ENCODE measurements at places on chromosomes 3 and 15.
A peak's percentile ranks its signal among the peaks of the same experiment; 100 is the strongest.

- no peak for DNase-seq
Observed at GRCh38 chr3:55474213-55474632, 12.9 kb downstream of the WNT5A start.

- peak; percentile 72 for DNase-seq
Observed at GRCh38 chr3:160027541-160028195, 39.0 kb downstream of the IL12A start.

DNA sequence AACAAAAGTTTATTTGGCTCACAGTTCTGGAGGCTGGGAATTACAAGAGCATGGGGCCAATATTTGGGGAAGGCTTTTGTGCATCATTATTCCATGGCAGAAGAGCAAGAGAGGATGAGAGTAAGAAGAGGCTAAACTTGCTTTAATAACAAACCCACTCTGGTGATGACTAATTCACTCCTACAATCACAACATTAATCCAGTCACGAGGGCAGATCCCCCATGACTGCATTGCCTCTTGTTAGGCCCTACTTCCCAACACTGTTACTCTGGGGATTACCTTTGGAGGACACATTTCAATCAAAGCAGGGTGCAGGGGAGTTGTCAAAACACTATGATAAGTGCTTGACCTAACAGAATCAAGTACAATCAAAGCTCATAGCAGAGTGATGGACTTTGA lies 181.7 kb downstream of the BBX start:
- peak; percentile 42 for DNase-seq

DNA sequence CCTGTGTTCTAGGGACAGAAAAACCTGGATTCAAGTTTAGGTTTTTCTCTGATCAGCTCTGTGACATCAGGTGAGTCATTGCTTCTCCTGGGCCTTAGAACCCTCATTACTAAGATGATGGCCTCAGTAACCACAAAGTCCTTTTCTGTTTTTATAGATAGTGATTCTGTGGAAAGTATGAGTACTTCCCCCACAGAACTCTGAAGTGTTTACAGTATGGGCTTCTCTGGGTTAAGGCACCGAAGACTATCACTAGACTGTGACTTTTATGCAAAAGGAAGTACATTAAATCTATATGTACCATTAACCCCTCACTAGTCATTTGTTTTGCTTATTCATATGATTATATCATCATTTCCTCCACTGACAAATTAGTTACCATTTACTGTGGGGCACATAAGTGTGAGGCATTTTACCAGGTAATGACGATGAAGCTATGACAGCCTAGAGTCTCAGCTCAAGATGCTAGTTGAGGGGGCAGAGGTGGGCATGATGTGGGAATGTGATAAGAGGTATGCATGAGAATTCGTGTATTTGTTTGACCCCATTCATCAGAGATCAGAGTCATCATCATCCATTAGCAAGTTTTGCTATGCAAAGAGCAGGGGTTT lies 15.0 kb upstream of the RORA start:
- DNase-seq, result no peak

DNA sequence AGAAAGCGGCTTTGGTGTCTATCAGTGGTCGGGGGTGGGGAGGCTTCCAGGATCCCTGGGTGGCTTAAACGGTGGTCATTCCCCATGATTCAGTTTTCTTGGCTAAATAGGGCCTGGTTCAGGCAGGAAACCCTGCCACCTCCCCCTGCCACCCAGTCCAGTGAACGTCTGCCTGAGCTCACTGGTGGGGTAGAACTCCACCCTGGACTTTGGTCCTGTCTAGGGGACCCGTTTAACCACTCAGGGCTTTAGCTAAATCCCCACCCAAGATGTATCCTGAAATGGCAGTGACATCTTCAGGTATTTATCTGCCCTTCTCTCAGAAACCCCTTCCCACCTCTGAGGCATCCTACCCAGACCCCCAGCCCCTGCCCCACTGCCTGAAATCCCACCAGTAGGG lies 30.5 kb upstream of the LINGO1 start:
- DNase-seq, result no peak

DNA sequence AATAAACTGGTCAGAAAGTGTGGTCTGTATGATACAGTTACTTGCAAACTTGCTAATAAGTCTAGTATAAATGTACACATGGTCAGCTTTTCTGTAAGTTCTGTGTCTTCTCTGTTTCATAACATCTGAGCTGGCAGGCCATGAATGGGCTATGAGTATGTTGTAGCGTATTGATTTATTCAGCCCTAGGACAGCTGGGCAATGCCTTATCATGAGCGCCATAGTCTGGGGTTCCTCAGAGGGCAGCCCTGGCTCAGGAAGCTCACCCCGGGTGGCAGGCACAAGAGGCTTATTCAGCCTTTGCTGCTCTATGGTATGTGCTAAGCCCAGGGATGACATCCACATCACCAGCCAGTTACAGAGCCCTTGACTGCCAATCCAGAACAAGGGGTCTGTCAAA lies 50.7 kb upstream of the CCR2 start:
- no peak for DNase-seq

DNA sequence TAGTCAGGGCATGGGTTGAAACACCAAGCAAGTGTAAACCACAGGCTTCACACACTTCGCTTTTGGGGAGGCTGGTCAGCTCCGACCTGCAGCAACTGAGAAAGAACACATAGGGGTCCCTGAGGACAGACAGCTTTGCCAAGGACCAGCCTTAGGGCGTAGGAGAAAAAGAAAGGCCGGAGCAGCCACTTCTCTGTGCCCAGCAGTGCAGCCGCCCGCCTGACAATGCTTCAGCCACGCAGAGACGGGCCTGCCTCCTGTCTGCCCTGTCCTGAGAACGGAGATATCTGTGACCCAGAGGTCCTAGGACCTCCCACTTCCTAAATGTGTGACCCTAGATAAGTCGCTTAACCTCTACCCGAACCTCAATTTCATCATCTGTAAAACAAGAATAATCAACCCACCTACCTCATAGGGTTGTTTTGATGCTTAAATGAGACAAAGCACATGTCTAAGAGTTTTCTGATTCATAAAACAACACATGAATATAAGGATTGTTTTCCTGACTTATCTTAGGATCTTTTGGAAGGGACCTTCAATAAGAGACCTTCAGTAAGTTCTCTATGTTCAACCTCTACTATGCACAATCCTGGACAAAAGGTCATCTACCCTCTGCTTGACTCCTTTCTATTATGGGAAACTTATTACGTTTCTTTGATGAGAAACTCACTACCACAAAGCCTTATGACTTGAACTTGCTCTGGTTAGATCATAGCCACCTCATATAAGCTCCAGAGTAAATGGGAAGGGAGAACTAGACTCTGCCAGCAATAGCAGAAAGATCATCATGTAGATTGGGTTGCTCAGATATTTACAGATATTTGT lies 32.9 kb upstream of the RFTN1 start:
- no peak for DNase-seq

GRCh38 chr3:33001889-33002288 lies 50.4 kb downstream of the CCR4 start:
- no peak for DNase-seq

DNA sequence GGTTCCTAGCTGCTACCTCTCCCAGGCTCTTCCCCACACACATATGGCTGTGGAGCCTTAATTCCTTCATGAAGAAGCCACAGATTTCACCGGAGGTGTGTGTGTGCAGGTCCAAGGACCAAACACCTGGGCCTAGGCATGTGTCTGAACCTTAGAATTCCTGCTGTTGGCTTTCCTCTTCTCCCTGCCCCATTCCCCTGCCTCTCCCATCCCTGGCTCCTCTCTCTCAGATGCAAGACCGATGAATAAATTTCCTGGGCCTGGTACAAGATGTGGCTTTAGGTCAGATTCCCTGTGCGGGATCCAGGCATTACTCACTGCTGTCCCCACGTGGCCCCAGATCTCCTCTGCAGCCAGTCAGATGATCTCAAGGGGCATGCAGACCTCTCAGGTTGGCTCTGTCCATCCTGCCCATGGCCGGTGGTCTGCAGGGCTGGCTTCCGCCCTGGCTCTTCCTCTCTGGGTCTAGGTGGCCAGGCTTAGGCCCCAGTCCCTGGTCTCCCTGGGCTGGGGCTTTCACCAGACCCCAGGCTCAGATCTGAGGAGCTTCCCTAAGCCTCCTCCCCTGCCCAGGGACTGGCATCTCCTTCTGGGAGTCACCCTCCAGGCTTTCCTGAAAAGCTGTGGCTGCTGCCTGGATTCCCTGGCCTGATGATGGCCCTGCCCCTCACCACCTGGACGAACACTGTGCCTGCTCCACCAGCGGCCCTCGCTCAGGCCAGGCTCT lies 20.5 kb downstream of the CCR9 start:
- DNase-seq, result peak; percentile 56

DNA sequence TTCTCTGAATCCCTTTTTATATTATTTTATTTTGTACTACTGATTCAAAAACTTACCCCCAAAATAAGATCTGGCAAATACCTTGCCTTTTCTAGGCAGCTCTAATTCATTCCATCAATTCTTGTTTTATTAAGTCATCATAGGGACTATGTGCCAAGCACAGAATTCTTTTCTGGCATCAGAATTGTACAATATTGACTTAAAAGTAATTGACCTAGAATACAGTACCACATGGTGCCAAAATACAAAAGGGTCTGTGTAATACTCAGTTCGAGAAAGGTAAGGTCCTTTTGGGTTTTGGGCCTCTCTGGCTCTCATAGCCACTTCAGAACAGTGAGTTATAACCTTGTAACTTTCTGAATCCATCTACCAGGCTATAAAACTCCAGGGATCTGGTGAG lies 46.2 kb downstream of the KBTBD8 start:
- no peak for DNase-seq

DNA sequence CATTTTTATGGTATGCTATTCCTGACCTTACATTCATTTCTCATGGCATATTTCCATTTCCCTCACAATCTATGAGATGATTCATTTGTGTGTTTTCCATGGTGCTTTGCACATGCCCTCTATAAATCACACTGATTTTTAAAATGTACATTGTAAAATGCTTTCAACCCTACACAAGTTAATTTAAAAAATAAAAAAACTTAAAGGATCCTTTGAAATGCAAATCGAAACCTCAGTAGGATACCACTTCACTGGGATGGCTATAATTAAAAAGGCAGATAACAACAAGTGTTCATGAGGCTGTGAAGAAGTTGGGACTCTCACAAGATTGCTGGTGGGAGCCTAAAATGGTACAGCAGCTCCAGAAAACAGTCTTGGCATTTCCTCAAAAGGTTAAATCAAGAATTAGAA lies 83.5 kb downstream of the FMN1 start:
- peak; percentile 68 for DNase-seq

GRCh38 chr3:135597855-135598254 lies 367.7 kb upstream of the PPP2R3A start:
- DNase-seq, result no peak

GRCh38 chr3:15952543-15953175 lies 154.9 kb upstream of the ANKRD28 start:
- DNase-seq, result no peak

GRCh38 chr15:31567861-31568260 lies 241.2 kb downstream of the KLF13 start:
- no peak for DNase-seq

DNA sequence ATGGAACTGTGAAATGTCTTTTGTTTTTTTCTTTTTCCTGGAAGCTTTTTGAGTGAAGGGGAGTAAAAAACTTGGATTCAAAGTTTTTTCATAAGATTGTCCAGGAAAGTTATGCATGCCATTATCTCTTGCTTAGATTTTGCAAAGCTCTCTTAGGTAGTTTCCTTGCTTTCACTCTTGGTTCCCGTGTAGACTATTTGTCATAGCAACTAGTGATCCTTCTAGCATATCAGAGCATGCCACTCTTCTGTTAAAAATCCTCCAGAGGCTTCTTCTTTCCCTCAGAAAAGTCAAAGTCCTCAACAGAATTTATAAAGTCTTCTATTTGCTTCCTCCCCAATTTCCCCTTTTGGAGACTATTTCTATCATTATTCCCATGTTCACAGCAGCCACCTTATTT lies 21.1 kb downstream of the GTF2E1 start:
- DNase-seq, result no peak

GRCh38 chr3:62073038-62073437 lies 300.3 kb downstream of the FEZF2 start:
- no peak for DNase-seq

DNA sequence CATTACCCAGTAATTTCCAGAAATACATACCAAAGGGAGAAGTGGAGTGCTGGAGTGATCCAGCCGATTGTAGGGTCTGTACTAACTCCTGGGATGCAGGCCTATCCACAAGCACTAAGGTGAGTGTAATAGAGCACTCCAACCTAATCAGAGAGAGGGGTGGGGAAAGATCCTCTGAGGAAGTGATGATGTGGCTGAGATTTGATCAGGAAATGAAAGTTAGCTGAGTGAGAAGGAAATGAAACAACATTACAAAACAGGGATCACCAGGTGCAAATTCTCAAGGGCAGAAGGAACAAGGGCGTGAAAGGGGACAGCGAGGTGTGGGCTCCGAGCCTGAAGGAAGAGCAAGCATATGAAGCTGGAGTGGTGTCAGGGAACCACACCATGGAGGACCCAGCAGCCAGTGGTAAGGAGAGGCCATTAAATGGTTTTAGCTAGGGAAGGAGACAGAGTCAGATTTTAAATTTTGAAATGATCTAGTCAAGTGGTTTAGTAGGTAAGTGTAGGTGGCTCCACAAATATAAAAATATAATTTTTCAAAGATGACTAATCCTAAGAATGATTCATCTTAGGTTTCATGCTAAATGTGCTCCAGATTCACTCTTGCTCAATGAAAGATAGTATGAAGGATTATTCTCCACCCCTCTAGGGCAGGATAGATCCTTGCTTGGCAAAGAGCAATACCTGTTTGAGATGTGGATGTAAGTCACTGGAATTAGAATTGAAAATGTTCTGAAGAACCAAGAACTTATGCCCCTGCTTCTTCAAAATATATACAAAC lies 348.7 kb downstream of the TBL1XR1 start:
- DNase-seq, result no peak

GRCh38 chr15:73156431-73157191 lies 104.3 kb downstream of the NEO1 start:
- DNase-seq, result no peak

- peak; percentile 85 for DNase-seq
Observed at GRCh38 chr15:69305204-69305931, 6.7 kb downstream of the PAQR5 start.

DNA sequence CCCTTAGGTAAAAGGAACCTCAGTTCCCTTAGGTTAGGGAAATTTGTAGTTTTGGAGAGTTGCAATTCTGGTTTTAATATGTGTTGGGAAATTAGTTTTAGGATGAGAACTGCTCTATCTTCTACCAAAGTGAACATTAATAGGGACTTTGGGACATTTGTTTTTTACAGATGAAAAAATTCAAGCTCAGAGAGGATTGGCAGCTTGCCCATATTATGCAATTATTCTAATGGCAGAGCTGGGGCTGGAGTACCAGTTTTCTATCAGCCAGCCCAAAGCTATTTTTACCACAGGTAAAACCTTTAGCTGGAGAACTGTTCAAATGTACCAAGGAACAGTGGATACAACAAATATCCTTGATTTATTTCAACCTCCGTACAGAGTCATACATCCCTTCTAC lies 127.0 kb downstream of the CPNE4 start:
- DNase-seq, result peak; percentile 10

DNA sequence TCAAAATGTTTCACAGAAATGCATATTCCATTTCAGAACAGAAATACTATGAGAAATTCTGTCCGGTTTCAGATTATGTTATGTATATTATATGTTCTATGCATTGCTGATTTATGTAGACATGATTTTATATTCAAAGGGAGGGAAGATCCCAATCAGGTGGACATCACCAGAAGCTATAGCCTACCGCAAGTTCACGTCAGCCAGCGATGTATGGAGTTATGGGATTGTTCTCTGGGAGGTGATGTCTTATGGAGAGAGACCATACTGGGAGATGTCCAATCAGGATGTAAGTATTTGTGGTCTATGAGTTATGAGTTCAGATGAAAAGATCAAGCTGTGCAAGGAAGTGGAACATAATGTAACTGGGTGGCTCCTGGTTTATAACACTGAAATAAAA lies 341.7 kb downstream of the EPHA3 start:
- no peak for DNase-seq

GRCh38 chr15:66573719-66574595 lies 8.2 kb upstream of the LCTL start:
- DNase-seq, result peak; percentile 28

Data from astrocyte of the spinal cord (primary cell).